HFFc6 (cell line): ENCODE measurements at places on chromosomes 7 and 10.

GRCh38 chr10:77638321-77639101, 903 bp upstream of the KCNMA1 start:
- no peak for DNase-seq

DNA sequence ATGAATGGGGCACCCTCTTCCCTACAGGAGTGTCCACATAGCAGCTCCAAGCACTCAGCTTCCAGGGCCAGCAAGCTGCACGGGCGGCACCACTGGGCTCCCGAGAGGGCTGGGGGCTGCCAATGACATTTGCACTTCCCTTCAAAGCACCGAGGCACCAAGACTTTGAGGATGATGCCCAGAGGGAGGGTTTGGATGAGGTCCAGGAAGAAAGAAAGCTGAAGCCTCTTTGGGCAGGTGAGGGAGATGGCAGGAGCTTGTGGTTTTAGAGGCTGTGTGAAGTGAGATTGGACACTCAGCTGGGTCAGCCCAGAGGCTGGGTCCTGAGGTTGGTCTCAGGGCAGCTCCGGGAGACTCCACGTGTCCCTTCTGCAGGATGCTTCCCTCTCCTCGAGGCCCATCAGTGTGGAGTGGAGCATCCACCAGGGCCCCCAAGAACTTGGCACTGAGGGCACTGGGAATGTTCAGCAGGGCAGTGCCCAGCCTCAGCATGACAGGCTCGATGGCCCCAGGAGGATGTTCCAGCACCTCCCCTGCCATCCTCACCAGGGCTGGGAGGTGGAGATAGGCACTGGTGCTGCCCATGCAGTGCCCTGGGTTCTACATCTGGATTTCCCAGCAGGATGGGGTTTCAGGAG, 54.9 kb upstream of the IGFBP3 start:
- no peak for DNase-seq

DNA sequence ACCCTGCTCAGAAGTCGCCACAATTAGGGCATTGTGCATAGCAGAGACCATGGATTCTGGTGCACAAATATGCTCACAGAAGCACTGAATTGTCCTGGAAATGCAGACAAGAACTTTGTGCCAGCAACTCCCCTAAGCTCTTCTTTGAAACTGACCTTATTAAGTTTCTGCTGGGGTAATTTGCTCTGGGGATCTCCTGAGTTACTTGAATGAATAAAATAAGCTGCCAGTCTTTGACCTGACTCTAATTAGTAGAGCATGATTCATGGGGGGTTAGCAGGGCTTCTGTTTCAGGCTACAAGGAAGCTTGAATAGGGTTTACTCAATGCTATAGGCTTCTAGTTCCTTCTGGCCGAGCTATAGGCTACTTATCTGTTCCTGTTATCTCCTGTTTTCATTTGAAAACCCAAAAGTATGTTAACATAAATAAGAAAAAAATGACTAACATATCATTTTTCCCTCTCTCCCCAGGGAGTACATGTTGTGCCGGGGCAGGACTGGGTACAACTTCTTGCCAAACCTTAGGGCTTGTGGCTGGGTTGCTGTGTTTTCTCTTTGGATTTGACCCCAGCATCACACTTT, 169.0 kb upstream of the TMEM229A start:
- DNase-seq, result no peak

GRCh38 chr7:22138106-22138505, 192.4 kb upstream of the CDCA7L start:
- no peak for DNase-seq

- DNase-seq, result no peak
Observed at GRCh38 chr10:103643381-103643780, 149.9 kb downstream of the NEURL1 start.

DNA sequence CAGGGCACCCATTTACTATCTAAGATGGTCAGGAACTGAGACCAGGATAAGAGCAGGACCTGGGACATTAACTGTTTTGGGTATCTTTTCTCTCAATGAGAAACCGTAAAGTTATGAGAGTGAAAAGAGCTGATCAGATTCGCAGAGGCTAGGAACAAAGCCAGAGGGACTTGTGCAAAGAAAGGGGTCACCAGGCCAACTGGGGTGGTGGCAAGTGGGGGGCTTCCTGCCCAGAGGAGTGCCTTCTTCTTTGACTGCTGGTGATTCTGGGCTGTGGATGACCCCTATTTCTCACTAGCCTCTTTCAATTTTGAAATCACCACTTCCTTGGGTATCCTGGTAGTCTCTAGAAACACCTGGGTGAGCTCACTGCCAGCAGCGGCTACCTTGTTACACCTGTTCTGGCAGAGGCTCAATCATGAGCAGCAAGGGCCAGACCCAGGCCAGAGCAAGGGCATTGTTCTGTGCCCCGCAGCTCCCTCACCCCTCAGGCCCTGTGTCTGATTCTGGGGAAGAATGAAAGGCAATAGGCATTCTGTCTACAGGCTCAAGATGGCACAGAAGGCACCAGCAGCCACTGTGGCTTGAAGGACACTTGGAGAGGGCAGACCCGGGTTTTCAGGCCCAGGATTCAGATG, 999 bp downstream of the SFTPD start:
- DNase-seq, result no peak

DNA sequence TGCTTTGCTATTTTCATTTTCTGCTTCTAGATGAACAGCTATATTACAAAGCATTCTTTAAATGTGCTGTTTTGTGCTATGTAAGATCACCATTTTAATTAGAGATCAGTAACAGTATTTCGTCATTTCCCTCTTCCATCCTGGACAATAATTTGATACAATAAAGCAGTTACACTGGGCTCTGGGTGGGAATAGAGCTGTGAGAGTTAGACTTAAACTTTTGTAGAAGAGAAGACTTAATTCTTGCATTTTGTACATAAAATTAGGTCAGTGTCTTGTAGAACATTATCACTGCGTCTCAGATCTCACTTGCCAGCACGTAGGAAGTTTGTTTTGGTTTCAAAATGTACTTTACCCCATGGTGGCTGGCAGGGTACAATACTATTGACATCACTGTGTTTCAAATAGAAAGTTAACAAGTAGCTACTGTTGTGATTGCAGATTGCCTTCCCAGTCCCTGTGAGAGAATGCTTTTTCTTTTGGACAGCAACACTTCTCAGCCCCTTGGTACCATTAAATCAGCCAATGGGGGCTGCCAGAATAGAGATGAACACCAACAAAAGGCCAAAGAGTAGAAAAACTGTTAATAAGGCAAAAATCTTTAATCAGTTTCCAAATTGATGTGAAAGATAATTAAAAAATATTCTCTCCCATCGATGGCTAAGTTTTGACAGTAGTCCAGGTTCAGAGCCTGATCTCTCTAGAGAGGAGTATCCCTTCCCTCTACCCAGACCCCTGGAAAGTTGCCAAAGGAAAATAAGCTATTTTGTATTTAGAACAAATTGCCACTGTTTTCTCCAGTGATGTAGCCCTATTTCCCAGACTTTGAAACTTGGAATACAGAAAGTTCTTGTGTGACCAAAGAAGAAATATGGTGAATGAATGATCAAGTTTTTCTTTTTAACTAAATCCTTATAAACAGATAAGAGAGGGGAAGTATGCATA, 35.1 kb downstream of the SMNDC1 start:
- no peak for DNase-seq

GRCh38 chr10:98149858-98150257, 15.4 kb downstream of the R3HCC1L start:
- no peak for DNase-seq

- no peak for DNase-seq
Observed at GRCh38 chr10:73997461-73997786, 492 bp upstream of the VCL start.

GRCh38 chr10:99769706-99770105, 12.7 kb upstream of the ABCC2 start:
- no peak for DNase-seq

GRCh38 chr10:12958546-12959110, 42.9 kb downstream of the CCDC3 start:
- no peak for DNase-seq

DNA sequence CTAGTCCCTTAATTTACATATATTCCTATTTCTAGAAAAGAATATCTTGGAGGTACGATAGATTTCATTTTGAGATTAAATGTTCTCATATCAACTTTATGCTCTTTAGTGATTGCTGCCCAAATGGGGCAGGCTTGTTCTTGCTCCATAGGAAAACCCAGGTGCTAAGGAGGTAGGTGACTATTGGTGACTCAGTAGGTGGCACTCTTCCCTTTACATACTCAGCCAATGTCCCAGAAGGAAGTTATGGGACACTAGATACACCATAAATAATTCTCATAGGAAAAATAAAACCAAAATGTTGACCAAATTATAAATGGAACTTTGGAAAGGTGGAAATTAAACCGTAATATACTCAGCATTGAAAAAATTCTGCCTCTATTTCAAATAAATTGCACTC, 4.0 kb downstream of the SKAP2 start:
- no peak for DNase-seq

- DNase-seq, result no peak
Observed at GRCh38 chr7:36355490-36355889, 34.2 kb upstream of the ANLN start.

DNA sequence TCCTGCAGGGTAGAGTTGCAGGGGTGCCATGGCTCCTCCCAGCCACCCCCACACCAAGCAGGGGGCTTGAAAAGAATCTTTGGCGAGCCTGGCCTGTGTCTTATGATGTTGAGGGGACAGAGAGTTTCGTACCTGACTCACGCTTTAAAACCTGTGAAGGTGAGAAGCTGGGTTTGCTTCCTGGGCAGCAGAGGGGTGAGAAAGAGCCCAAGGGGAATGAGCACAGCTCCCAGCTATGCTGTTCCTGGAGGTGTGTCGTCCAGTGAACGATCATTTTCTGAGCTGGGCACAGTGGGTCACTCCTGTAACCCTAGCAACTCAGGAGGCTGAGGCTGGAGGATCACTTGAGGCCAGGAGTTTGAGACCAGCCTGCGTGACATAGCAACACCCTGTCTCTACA, 13.5 kb upstream of the ADRB1 start:
- no peak for DNase-seq

DNA sequence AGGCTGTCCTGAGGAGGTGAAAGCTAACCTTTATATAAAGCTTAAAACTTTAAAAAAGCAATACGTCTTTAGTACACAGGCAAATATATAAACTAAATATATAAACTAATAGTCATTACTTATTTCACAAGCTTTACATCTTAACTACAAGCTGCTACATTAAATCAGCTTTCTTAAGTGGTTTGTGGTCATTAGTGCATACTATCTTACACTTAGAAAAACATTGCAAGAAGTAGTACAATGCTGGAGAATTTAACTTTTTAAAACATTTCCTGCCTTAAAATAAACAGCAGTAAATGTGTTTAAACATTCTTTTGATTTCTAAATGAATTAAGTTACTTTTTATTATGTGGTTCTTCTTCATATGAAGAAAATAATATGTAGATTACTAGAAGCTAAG, 36.3 kb downstream of the MET start:
- no peak for DNase-seq

GRCh38 chr10:132860532-132860931, 74.6 kb upstream of the NKX6-2 start:
- no peak for DNase-seq

GRCh38 chr7:148738737-148739535, 40.2 kb downstream of the CUL1 start:
- DNase-seq, result peak; percentile 42

DNA sequence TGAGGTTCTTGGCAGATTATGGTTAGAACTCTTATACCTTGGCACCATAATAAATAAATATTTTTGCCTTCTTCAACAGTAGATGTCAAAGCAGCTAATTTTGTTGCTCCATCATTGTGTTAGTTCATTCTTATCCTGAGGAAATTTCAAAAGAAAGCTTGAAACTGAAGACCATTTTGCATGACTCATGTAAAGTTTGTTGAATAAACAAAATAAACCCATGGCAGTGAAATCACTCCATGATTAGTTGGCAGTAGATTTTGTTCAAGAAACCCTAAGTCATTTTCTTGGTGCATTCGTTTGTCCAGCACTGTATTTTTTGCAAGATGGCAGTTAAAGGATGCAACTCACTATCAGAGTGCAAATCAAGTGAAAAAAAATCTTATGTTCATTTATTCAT, 91.6 kb downstream of the HECW1 start:
- DNase-seq, result peak; percentile 51

DNA sequence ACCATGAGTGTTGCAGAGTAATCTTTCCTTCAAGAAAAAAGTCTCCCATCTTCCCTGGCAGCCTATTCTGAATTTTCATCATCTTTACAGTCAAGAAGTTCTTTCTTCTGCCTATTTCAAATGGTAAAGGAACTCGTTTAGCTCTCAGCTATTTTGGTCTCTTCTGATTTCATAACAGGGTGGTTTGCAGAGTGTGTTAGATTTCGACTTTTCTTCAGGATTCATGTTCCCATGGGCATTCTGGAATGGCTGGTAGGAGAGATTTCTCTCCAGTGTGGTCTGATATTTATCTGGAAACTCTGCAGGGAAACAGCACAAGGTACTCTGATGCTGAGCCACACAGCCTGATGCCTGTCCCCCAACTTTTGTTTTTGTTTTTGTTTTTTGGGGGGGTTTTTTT, 111.1 kb upstream of the FAM171A1 start:
- DNase-seq, result no peak

DNA sequence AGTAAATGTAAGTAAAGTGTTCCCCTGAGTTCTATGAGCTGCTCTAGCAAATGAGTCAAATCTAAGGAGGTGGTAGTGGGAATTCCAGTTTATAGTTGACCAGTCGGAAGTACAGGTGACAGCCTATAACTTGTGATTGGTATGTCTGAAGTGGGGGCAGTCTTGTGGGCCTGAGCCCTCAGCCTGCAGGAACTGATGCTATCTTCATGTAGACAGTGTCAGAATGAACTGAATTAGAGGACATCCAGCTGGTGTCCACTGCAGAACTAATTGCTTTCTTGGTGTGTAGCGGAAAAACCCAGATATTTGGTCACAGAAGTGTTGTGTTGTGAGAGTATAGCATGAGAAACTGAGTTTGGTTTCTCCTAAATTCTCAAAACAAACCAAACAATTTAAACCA, 127.9 kb upstream of the AMPH start:
- no peak for DNase-seq

- DNase-seq, result no peak
Observed at GRCh38 chr10:6925146-6925545, 345.1 kb upstream of the PRKCQ start.

DNA sequence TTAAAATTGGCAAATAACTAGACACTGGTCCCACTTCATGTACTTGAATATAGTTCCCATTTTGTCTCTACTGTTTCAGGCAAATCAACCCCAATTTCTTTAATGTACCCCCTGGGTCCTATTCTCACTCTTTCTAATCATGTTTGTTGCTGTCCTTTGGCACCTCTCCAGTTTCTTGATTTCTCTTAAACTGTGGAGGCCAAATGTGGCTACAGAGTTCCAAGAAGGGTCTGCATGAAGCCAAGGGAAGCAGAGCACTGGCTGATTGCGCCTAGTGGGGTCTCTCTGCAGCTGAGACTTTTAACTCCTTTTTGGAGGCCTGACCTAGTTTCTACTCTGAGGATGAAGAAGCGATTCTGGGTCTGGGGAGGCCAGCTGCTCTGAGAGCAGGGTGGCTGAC, 6.7 kb upstream of the ADAM12 start:
- DNase-seq, result no peak

GRCh38 chr10:71074176-71074755, 138.1 kb upstream of the UNC5B start:
- DNase-seq, result no peak

- DNase-seq, result no peak
Observed at GRCh38 chr7:155884225-155885166, 72.2 kb upstream of the SHH start.
